Type B pancreatic cell (in vitro differentiated cells): ENCODE measurements at places on chromosomes 5 and 9. TPM values are rescaled to one million over a fixed set of nuclear protein-coding genes. Genes with fewer than 3 reads are reported as not detected.

Gene MYOZ3
- 0.17 and 6.1 TPM in 2 replicates for total RNA-seq

Gene FAM153A
- total RNA-seq: 0.52 TPM in 1 of 2 replicates, not detected in the other

Gene STK32A
- 2.0 and 5.3 TPM in 2 replicates for total RNA-seq

- H3K36me3 ChIP-seq: no peaks in the 10 kb centered on the region
- peaks cover 4% of the 10 kb centered on the region for H3K4me1 ChIP-seq
- H3K27ac ChIP-seq: no peak overlapping the region
- H3K27me3 ChIP-seq: no peaks in the 10 kb centered on the region
- no peak for DNase-seq
Observed at GRCh38 chr9:121383715-121384114, 13.7 kb upstream of the STOM start.

GRCh38 chr9:135516132-135516860, 4.9 kb upstream of the LCN1 start:
- no peak overlapping the region for H3K27ac ChIP-seq
- peaks cover 9% of the 10 kb centered on the region for H3K4me1 ChIP-seq
- no peak overlapping the region for H3K4me3 ChIP-seq
- peak; percentile 63 for DNase-seq

Gene PCA3
- total RNA-seq: 0.33 TPM in 1 of 2 replicates, not detected in the other

- no peak overlapping the region for H3K27ac ChIP-seq
- H3K36me3 ChIP-seq: no peaks in the 10 kb centered on the region
- H3K4me1 ChIP-seq: no peaks in the 10 kb centered on the region
- no peak overlapping the region for H3K4me3 ChIP-seq
- H3K27me3 ChIP-seq: peaks cover 16% of the 10 kb centered on the region
Observed at GRCh38 chr5:170120576-170120975, 14.9 kb downstream of the FOXI1 start.

Gene PCDHB16
- total RNA-seq: 3.1 and 6.9 TPM in 2 replicates

- H3K36me3 ChIP-seq: no peaks in the 10 kb centered on the region
- H3K4me1 ChIP-seq: peaks cover 14% of the 10 kb centered on the region
- no peak overlapping the region for H3K4me3 ChIP-seq
- H3K27ac ChIP-seq: no peak overlapping the region
- no peak for DNase-seq
Observed at GRCh38 chr5:125017796-125018195, 271.4 kb upstream of the ZNF608 start.

DNA sequence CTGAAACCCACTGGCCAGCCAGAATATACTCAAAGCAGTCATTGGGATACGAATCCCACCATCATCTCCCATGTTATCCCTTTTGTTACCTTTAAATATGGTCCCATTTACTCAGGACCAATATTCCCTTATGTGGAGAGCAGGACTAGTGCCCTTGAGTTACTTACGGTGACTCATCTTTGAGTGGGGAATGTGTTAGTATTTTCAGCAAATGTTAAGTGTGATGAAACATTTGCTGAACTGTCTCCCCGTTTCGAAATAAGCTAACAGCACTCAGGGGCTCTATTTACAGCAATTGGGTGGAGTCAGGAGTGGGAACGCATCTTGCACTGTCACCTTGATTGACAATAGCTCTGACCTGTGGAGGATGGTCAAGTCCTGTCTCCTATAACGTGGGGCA, 67.4 kb downstream of the CTSL start:
- H3K4me1 ChIP-seq: peaks cover 14% of the 10 kb centered on the region
- H3K27ac ChIP-seq: no peak overlapping the region
- H3K4me3 ChIP-seq: no peak overlapping the region
- H3K36me3 ChIP-seq: no peaks in the 10 kb centered on the region
- no peak for DNase-seq

Gene CERT1
- 55.6 and 66.0 TPM in 2 replicates for total RNA-seq

GRCh38 chr9:98698856-98699255, 9.9 kb downstream of the GABBR2 start:
- H3K4me3 ChIP-seq: no peak overlapping the region
- peaks cover 42% of the 10 kb centered on the region for H3K27me3 ChIP-seq
- H3K36me3 ChIP-seq: no peaks in the 10 kb centered on the region
- H3K27ac ChIP-seq: no peak overlapping the region
- H3K4me1 ChIP-seq: no peaks in the 10 kb centered on the region

DNA sequence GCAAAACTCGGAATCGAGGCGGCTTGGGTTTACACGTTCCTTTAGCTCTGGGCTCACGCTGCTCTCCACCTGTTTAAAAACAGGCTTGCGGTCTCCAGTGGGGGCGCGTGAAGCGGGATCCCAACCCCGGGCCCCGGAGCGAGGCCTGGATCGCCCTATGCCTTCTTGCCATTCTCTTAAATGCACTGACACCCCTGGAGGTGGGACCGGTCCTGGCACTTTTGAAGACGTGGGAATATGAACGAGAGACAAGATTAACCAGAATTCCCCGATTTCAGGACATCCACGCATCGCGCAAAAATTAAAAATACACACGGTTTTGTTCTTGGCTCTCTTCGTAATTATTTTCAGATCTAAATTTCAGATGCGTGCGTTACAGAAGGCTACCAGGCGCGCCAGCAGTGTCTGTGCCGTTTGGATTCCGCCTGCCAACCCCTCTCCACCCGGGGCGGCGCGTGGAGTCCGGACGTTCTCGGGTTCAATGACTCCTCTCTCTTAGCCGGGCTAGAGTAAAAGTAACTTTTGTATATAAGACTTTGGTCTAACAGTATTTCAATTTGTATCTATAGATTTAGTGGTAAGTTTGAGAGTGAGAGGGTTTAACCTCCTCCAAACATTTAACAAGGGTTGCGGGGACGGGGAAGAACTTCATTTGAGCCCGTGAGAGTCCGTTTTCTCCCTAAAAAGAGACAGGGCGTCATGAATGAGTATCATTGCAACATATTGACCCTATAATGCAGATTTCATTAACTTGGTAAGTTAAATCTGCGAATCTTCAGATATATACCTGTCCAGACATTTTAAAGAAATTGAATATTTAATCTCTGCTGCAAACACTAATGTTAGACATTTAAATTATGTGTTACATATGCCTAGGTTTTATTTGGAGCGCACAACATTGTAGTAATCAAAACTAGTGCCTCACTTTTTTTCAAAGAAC, 3.8 kb downstream of the FOXD1 start:
- H3K4me1 ChIP-seq: peaks cover 12% of the 10 kb centered on the region
- H3K36me3 ChIP-seq: peaks cover 5% of the 10 kb centered on the region
- peaks cover 91% of the 10 kb centered on the region for H3K27me3 ChIP-seq
- H3K27ac ChIP-seq: peak overlapping the region; percentile 14
- peak overlapping the region; percentile 81 for H3K4me3 ChIP-seq

Gene C9orf153
- total RNA-seq: 1.1 TPM in 1 of 2 replicates, not detected in the other

DNA sequence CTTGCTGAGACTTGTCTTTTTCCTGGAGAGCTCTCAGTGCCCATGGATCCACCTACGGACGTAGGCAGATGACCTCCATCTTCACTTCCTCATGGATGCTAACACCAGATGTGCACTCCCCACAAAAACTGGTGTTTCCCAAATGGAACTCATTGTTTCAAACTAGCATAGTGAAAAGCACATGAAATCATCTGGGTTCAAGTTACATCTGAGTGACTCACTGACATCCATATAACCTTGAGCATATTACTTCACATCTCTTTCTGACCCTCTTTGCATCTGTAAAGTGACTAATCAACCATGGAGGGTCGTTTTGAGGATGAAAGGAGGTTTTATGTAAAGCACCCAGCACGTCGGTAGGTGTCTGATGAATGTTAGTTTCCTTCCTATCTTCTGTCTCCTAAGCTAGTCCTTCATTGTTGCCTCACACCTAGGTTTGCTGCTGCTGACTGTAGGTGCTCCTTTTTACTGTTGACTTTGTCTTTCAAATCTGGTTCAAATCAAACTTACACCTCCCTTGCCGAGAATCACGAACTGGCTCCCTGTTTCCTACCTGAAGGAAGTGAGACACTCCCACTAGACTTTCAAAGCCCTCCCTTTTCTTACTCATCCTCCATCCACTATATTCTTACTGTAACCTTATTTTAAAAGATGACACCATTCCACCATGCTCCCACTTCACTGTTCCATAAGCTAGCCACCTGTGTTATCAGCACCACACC, 10.3 kb downstream of the OCLN start:
- peak overlapping the region; percentile 97 for H3K27ac ChIP-seq
- H3K4me3 ChIP-seq: no peak overlapping the region
- H3K4me1 ChIP-seq: peaks cover 10% of the 10 kb centered on the region
- H3K27me3 ChIP-seq: no peaks in the 10 kb centered on the region
- no peak for DNase-seq
- H3K36me3 ChIP-seq: peaks cover 4% of the 10 kb centered on the region

- no peak overlapping the region for H3K4me3 ChIP-seq
- H3K27me3 ChIP-seq: no peaks in the 10 kb centered on the region
- H3K4me1 ChIP-seq: no peaks in the 10 kb centered on the region
- no peak for DNase-seq
Observed at GRCh38 chr5:120869831-120870230, 405.7 kb downstream of the PRR16 start.

Gene NEUROG1
- total RNA-seq: 3.7 TPM in 1 of 2 replicates, not detected in the other

- no peak overlapping the region for H3K4me3 ChIP-seq
- no peak overlapping the region for H3K27ac ChIP-seq
- H3K4me1 ChIP-seq: peaks cover 5% of the 10 kb centered on the region
Observed at GRCh38 chr5:156164306-156164705, 162.7 kb upstream of the SGCD start.

Gene CARD9
- total RNA-seq: 2.0 and 2.6 TPM in 2 replicates
